ENCODE measurements at places on chromosomes 7 and 10. TPM values are rescaled to one million over a fixed set of nuclear protein-coding genes. Genes with fewer than 3 reads are reported as not detected.

The LRMDA gene
- total RNA-seq: not detected

The RHEB gene
- 31.2 TPM for total RNA-seq

The NUTM2A gene
- 0.88 TPM for total RNA-seq

The WNT8B gene
- total RNA-seq: not detected

The GARIN1A gene
- 3.6 TPM for total RNA-seq

The VAX1 gene
- not detected for total RNA-seq

The SYNPO2L gene
- not detected for total RNA-seq

The KNDC1 gene
- 0.49 TPM for total RNA-seq

The INA gene
- not detected for total RNA-seq

The LRRC17 gene
- total RNA-seq: not detected

The SLC13A4 gene
- not detected for total RNA-seq

The RTKN2 gene
- 0.44 TPM for total RNA-seq

The FZD1 gene
- not detected for total RNA-seq

The TLX1 gene
- not detected for total RNA-seq

The CHST3 gene
- total RNA-seq: not detected

The MDH2 gene
- 74.8 TPM for total RNA-seq

The TFR2 gene
- 5.9 TPM for total RNA-seq

The TAS2R41 gene
- total RNA-seq: not detected

The ZNF467 gene
- 2.0 TPM for total RNA-seq

The ZNF485 gene
- 12.6 TPM for total RNA-seq

The ANXA8L1 gene
- not detected for total RNA-seq

All from naive thymus-derived CD8-positive, alpha-beta T cell (primary cell).